Testis (tissue), 5 donors: ENCODE measurements at places on chromosomes 16 and 17.

DNA sequence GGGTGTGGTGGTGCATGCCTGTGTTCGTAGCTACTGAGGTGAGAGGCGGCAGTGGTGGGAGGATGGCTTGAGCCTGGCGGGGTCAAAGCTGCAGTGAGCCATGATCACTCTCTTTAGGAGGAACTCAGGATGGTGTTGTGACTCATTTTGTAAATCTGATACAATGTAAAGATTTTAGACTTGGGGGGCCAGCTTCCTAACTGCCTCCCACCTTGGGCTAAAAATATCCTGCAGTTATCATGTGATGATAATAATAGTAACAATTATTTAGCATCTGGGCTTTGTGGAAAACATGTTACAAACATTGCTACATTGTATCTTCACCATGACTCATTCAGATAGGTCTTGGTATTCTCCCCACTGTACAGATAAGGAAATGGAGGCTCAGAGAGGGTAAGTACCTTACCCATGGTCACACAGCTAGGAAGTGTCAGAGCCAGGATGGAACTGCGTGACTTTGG lies 7.4 kb downstream of the CTNS start:
- H3K36me3 ChIP-seq, result no peaks in the 10 kb centered on the region
- H3K27ac ChIP-seq, result no peak overlapping the region
- peak; percentile 76 for DNase-seq

- H3K36me3 ChIP-seq, result no peaks in the 10 kb centered on the region
- H3K4me1 ChIP-seq, result peaks cover 10% of the 10 kb centered on the region
- H3K27me3 ChIP-seq, result peaks cover 6% of the 10 kb centered on the region
- H3K4me3 ChIP-seq, result no peak overlapping the region
- no peak overlapping the region for H3K27ac ChIP-seq
- no peak for DNase-seq
Observed at GRCh38 chr17:79808763-79809529, 12.1 kb upstream of the CBX8 start.

- H3K27me3 ChIP-seq, result no peaks in the 10 kb centered on the region
- no peaks in the 10 kb centered on the region for H3K36me3 ChIP-seq
- no peak for DNase-seq
- no peak overlapping the region for H3K27ac ChIP-seq
Observed at GRCh38 chr17:70820276-70820675, 650.9 kb downstream of the KCNJ2 start.

DNA sequence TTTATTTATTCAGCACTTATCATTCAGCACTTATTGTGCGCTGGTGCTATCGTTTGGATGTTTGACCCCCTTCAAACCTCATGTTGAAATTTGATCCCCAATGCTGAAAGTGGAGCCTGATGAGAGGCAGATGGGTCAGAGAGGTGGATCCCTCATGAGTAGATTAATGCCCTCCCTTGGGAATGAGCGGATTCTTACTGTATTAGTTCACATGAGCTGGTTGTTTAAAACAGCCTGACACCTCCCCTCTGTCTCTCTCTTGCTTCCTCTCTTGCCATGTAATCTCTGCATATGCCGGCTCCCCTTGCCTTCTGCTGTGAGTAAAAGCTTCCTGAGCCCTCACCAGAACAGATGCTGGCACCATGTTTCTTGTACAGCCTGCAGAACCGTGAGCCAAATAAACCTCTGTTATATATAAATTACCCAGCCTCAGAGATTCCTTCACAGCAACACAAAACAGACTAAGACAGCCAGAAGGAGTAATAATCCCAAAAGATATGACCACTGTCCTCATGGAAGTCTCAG lies 111.1 kb downstream of the CACNG3 start:
- no peaks in the 10 kb centered on the region for H3K4me1 ChIP-seq
- no peaks in the 10 kb centered on the region for H3K27me3 ChIP-seq
- H3K27ac ChIP-seq, result no peak overlapping the region
- H3K4me3 ChIP-seq, result no peak overlapping the region
- no peaks in the 10 kb centered on the region for H3K36me3 ChIP-seq

DNA sequence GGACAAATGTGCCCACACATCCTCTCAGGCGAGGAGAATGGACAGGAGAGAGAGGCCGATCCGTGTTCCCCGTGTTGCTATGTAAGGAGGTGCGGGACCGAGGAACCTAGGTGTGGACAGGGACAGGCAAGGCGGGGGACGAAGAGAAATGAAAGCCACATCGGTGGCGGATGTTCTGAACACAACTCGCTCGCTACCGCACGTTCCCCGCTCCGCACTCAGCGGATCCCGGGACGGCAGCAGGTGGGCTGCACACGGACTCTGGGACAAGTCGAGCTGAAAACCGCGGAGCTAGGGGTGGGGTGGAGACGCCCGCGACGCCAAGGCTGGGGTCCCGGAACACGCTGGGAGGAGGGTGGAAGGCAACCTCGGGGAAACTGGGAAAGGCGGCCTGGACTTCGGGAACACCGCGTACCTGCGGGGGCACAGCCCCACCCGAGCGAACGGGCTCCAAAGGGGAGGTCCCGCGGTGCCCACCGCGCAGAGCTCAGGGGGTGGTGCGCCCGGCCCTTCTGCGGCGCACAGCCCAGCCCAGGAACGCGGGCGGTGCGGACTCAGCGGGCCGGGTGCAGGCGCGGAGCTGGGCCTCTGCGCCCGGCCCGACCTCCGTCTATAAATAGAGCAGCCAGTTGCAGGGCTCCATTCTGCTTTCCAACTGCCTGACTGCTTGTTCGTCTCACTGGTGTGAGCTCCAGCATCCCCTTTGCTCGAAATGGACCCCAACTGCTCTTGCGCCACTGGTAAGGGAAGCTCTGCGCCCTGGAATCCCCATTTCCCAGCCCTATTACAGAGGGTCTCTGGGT lies at the start of gene MT1E:
Gene MT1E (plus strand): TSS at position 642 of the 803 bp plus-strand sequence. CDS start 71 bp downstream, at position 713.
- H3K27ac ChIP-seq, result peak within 1 kb of the TSS; percentile 44
- peak within 1 kb of the TSS; percentile 66 for H3K4me3 ChIP-seq
- DNase-seq, result peak; percentile 54
- H3K36me3 ChIP-seq, result no peaks in the 10 kb centered on the region
- no peaks in the 10 kb centered on the region for H3K27me3 ChIP-seq
- H3K4me1 ChIP-seq, result no peaks in the 10 kb centered on the region

DNA sequence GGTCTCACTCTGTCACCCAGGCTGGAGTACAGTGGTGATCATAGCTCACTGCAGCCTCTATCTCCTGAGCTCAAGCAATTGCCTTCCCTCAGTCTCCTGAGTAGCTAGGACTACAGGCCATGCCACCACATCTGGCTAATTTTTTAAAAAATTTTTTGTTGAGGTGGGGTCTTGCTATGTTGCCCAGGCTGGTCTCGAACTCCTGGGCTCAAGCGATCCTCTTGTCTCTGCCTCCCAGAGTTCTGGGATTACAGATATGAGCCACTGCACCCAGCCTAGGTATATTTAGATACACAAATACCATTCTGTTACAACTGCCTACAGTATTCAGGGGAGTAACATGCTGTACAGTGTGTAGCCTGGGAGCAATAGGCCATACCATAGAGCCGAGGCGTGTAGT lies 14.3 kb downstream of the POLR3E start:
- H3K4me1 ChIP-seq, result no peaks in the 10 kb centered on the region
- no peak overlapping the region for H3K4me3 ChIP-seq
- DNase-seq, result no peak

DNA sequence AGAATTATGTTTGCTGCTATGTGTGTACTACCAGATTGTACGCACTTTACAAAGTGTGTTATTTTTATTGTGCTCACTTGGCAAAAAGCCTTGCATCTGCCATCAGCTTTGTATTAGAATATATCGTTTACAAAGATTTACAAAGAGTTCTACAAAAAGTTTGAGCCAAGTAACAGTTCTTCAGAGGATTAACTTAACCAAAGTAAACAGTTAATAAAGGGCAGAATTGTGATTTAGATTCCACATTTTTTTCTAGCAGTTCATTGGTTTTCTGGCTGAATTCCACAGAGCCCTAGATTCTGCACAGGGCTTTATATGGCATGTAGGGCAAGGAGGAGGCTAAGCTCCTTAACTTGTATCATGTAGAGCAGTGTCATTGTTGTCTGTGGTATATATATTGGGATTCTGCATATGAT lies 29.4 kb downstream of the UTP18 start:
- H3K4me3 ChIP-seq, result no peak overlapping the region
- H3K27ac ChIP-seq, result no peak overlapping the region
- no peaks in the 10 kb centered on the region for H3K36me3 ChIP-seq
- DNase-seq, result no peak

DNA sequence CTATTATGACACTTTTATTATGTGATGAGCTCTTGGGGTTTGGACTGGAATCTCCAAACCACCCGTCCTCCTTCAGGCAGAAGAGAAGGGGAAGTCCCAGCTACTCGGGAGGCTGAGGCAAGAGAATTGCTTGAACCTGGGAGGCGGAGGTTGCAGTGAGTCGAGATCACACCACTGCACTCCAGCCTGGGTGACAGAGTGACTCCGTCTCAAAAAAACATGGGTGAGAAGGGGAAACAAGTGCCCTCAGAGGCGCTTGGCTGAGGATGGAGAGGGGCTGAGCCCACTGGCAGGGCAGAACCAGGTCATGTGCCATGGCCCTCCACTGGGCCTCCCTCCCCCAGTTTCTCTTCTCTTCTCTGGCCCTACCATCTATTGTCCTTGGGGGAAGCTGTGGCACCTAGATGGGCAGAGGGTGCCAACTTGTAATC lies 120.9 kb upstream of the SMURF2 start:
- no peaks in the 10 kb centered on the region for H3K36me3 ChIP-seq
- H3K27me3 ChIP-seq, result no peaks in the 10 kb centered on the region
- H3K27ac ChIP-seq, result no peak overlapping the region
- no peak for DNase-seq
- peaks cover 5% of the 10 kb centered on the region for H3K4me1 ChIP-seq

GRCh38 chr17:7838090-7839075 lies 4.4 kb downstream of the KDM6B start:
- H3K36me3 ChIP-seq, result no peaks in the 10 kb centered on the region
- H3K27me3 ChIP-seq, result no peaks in the 10 kb centered on the region
- H3K27ac ChIP-seq, result peak overlapping the region; percentile 99

DNA sequence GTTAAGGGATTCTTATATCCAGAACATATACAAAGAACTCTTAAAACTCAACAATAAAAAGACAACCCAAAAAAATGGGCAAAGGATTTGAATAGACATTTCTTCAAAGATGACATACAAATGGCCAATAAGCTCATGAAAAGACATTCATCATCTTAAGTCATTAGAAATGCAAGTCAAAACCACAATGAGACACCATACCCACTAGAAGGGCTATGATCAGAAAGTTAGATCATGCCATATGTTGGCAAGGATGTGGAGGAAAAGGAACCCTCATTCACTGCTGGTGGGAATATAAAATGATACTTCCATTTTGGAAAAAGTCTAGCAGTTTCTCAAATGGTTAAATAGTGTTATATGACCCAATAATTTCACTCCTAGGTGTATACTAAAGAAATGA lies 9.4 kb downstream of the PLD6 start:
- H3K36me3 ChIP-seq, result no peaks in the 10 kb centered on the region
- no peak overlapping the region for H3K27ac ChIP-seq
- no peak for DNase-seq
- peaks cover 26% of the 10 kb centered on the region for H3K4me1 ChIP-seq
- H3K4me3 ChIP-seq, result no peak overlapping the region

DNA sequence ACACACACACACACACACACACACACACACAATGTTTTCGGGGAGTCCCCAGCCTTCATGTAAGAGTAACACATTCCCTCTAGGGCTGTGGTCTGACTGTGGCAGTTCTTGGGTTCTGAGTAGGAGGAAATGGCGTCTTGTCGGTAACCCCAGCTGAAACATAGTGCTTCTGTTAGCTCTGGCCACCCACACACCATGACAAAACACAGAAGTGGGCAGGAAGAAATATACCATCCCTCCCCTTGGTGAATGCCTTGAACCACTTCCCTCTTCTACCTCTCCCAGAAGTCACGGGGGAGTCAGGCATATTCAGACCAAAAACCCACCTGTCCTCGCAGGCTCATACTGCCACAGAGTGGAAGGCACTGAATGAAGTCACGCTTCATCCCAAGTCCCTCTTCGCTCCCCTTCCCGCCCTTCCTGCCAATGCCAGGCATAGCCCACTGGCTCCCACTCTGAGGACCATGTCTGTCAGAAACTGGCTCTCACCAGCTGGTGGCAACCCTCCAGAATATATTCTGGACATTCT lies 11.5 kb downstream of the SLC35B1 start:
- H3K27ac ChIP-seq, result no peak overlapping the region
- no peaks in the 10 kb centered on the region for H3K4me1 ChIP-seq
- H3K36me3 ChIP-seq, result no peaks in the 10 kb centered on the region
- no peak overlapping the region for H3K4me3 ChIP-seq
- no peak for DNase-seq

- H3K27ac ChIP-seq, result no peak overlapping the region
- no peak for DNase-seq
- no peak overlapping the region for H3K4me3 ChIP-seq
- H3K27me3 ChIP-seq, result no peaks in the 10 kb centered on the region
Observed at GRCh38 chr17:1606352-1606985, 22.2 kb downstream of the SLC43A2 start.

- DNase-seq, result no peak
- peaks cover 8% of the 10 kb centered on the region for H3K4me1 ChIP-seq
- H3K27ac ChIP-seq, result no peak overlapping the region
- H3K4me3 ChIP-seq, result no peak overlapping the region
- H3K36me3 ChIP-seq, result no peaks in the 10 kb centered on the region
Observed at GRCh38 chr16:4981473-4981872, 23.3 kb downstream of the SEC14L5 start.

DNA sequence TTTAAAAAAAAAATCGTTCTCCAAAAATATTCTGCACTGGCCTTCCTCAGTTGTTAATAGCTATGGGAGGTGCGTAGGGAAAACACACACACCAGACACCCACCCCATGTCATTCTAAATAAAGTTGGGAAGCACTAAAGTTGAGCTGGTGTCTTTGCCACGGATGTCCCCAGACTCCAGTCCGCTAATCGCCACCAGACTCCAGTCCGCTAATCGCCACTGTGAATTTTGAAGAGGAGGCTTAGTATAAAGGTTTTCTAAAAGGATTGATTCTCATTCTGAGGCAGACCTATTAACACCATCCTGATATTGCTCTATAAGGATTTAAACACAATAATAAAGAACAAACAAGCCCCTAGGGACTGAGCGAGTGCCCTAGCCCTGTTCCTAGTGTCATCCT lies 22.7 kb upstream of the CPSF4L start:
- DNase-seq, result no peak
- no peak overlapping the region for H3K4me3 ChIP-seq
- H3K4me1 ChIP-seq, result peaks cover 80% of the 10 kb centered on the region
- H3K27me3 ChIP-seq, result no peaks in the 10 kb centered on the region
- peak overlapping the region; percentile 79 for H3K27ac ChIP-seq
- H3K36me3 ChIP-seq, result no peaks in the 10 kb centered on the region

DNA sequence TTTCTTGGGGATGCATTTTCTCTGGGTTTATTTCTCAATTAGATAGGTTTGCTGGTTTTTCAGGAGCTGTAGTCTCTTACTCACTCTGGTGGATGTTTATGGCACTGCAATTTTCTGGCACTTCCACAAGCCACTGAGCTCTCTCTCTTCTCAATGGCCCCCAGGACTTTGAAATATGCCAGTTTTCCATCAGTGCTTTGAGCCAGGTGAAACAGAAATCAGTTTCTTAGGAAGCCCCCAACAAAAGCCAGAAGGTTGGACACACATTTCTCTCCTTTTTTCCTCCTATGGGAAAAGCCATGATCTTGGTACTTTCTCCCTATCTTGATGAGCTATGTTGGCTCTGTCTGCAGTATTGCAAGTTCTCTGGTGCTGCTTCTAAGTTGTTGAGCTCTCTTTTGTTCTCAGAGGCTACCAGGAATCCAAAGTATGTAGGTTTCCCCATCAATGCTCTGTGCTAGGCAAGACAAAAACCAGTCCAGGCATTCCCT lies 90.7 kb upstream of the SMIM36 start:
- no peaks in the 10 kb centered on the region for H3K36me3 ChIP-seq
- no peaks in the 10 kb centered on the region for H3K27me3 ChIP-seq
- peak; percentile 42 for DNase-seq
- H3K27ac ChIP-seq, result no peak overlapping the region

- no peaks in the 10 kb centered on the region for H3K36me3 ChIP-seq
- no peak overlapping the region for H3K27ac ChIP-seq
- DNase-seq, result no peak
- H3K27me3 ChIP-seq, result no peaks in the 10 kb centered on the region
- H3K4me1 ChIP-seq, result no peaks in the 10 kb centered on the region
- no peak overlapping the region for H3K4me3 ChIP-seq
Observed at GRCh38 chr17:11047228-11047627, 193.8 kb upstream of the SHISA6 start.
